ENCODE measurements at places on chromosomes 6 and 20.

- DNase-seq, result no peak
Observed at GRCh38 chr6:117232196-117232595, 33.2 kb upstream of the VGLL2 start.

GRCh38 chr6:132190815-132191175 lies 210.5 kb downstream of the MOXD1 start:
- no peak for DNase-seq

- no peak for DNase-seq
Observed at GRCh38 chr6:75495011-75495410, 1.4 kb upstream of the FILIP1 start.

GRCh38 chr6:138253731-138254130 lies 35.4 kb upstream of the PBOV1 start:
- no peak for DNase-seq

- no peak for DNase-seq
Observed at GRCh38 chr6:111938710-111939109, 65.5 kb upstream of the FYN start.

DNA sequence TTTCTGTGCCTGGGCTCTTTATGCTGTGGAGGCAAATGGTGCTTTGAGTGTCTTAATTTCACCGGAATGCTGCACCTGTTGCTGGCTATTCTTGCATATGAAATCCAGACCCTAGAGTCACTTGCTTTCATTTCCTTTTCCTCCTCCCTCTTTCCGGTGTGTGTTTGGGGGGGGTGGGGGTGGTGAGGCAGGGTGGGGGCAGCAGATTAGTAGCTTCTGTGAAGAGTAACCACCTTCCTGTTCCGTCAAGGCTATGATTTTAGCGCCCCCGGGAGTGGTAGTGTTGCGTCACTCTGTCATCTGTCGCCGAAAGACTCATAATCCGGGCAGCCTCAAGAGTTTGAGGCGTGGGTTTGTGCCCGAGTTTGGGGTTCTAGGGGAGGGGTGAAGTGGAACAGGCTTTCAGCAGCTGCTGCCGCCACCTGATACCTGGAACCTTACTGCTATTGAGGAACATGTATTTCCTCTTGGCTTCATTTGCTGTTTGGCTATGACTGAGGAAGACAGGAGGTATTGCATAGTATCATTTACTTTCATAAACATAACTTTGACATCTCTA lies 49.1 kb downstream of the UTRN start:
- peak; percentile 50 for DNase-seq

Measured in CD4-positive, alpha-beta T cell (primary cell).